ENCODE measurements at places on chromosomes 3 and 15.
A peak's percentile ranks its signal among the peaks of the same experiment; 100 is the strongest.

DNA sequence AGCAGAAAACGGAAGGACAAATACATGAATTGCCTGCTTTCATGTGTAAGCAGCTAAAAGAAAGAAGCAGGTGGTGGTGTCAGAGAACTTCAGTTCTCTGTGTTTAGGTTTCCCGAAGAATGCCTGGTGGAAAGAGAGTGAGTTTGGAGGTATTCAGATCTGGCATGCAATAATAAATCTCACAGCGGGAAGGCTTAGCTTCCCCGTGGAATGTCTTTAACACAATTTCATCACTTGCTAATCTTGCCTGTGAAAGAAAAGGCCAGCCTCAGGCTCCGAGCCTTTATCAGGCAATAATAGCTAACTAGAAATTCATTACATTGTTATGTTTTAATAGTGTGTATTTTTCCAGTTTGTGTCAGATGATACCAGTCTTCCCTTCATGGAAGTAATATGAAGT lies 220.3 kb downstream of the PDZRN3 start:
- no peak for DNase-seq

DNA sequence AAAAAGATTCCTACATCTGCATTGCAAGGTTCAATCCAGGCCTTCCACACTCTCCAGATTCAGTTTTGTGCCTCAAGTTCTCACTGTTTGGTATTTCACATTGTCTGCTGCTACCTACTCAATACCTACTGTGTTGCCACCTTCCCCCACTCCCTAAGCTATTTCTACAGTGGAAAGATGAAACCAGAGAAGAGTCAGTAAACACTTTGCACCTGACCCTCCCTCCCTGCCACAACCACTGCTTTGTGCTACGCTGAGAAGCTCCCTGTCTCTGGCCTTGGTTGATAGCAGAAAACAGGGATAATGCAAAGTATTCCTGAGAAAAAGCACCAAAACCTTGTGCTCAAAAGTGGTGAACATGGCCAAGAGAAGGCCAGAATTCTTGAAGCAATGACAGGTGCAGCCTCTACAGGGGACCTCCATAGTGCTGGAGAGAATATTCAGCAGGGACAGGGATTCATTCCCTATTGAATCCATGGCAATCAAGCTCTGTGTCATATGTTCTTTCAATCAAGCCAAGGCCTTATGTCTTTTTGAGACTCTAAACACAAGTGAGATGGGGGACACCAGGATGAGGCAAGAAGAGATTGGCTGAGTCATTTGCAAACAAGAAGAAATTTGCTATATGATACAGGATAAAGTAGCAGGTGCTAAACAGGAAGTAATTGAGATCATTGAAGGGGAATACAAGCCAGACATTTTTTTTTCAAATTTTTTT lies 83.5 kb upstream of the LIPC start:
- peak; percentile 39 for DNase-seq

GRCh38 chr3:54565956-54566355 lies 361.9 kb downstream of the LRTM1 start:
- DNase-seq, result no peak

GRCh38 chr3:52791366-52791765 lies 3.2 kb upstream of the ITIH3 start:
- no peak for DNase-seq

DNA sequence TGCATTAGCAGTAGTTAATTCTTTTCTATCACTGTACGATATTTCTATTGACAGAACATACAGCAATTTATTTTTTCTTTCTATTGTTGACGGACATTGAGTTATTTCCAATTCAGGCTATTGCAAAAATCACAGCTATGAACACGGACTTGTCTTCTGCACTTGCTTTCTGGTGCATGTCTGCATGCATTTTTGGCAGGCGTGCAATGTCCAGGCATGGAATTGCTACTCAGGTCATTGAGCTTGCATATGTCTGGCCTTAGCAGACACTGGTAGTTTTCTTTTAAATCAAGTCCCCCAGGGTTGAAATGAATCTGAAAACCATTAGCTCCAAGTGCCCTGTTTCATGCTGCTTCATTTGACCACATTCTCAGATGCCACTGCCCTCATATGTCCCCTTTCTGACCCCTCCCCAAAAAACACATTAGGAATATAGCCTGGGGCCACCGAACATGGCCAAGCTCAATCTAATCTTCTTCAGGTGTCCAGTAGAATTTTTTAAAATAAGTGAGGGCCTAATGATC lies 72.8 kb downstream of the LRIG1 start:
- no peak for DNase-seq

- DNase-seq, result peak; percentile 67
Observed at GRCh38 chr3:113844622-113845222, 6.1 kb downstream of the GRAMD1C start.

DNA sequence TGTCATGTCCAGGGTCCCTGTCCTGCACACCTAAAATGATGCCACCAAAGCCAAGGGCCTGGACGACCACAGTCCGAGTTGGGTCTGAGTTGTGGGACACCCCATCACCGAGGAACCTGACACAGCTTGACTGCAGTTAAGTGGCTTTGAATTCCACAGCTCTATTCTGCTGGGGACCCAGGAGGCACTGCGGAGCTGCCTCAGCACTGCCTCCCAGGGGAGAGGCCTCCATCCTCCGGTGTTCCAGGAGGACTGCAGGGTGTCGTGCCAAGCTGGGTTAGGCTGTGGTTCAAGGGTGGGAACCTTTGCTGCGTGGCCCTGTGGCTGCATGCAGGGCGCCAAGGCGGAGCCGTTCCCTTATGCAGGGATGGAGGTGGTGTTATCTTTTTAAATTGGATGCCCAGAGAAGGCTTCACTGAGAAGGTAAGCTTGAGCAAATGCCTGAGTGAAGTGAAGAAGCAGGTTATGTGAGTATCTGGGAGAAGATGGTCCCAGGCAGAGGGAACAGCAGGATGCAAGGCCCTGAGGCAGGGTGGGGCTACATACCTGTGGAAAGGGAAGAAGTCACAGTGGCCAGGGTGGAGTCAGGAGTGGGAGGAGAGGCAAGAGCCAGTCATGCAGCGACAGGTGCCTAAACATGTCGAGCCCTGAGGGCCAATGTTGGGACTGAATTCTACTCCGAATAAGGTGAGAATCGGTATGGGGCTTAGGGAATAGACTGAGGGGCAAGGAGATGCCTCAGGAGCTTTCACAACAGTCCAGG lies 144.8 kb downstream of the TPRA1 start:
- DNase-seq, result no peak

- no peak for DNase-seq
Observed at GRCh38 chr3:109784852-109785631, 447.7 kb upstream of the DPPA4 start.

DNA sequence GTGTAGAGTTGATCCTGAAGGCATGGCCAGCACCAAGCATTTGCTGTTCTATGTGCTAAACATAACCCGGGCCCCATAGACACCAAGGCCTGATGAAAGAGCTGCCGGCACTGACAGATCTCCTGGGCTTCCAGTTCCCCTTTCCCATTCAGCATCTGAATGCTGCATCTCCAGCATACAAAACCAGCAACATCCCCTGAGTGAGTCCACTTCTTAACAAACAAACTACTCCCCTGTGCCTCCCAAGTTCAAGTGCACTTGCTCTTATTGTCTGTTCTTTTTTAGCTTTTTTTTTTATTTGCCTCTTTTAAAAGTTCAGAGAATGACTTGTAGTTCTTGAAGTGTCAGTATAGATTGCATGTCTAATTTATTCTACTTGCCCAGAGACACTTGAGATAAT lies 156.0 kb downstream of the EDEM1 start:
- DNase-seq, result no peak

- DNase-seq, result no peak
Observed at GRCh38 chr3:46575577-46576222, 9.6 kb upstream of the LRRC2 start.

GRCh38 chr15:83163032-83163431 lies 44.6 kb downstream of the HDGFL3 start:
- no peak for DNase-seq

GRCh38 chr15:92576597-92577200 lies 78.9 kb downstream of the FAM174B start:
- no peak for DNase-seq

GRCh38 chr15:51830276-51830806 lies 888 bp downstream of the TMOD3 start:
- DNase-seq, result no peak

- DNase-seq, result no peak
Observed at GRCh38 chr15:49644364-49644794, 23.5 kb downstream of the DTWD1 start.

DNA sequence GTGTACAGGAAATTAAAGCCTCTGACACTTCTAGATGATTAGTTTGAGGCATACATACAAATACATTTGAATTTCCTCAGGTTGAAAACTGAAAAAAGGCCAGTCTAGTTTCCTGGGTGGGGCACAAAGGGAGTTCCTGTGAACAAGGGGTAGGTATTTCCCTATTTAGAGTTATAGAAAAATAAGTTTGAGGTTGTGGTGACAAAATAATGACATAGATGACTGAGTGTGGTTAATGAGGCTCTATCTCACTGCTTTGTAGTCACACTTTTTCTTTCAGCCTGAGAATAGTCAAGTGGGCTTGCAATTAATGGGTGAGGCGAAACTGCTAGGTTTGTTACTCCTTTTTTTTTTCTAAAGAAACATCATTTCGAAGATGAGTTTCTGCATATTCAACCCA lies 4.3 kb downstream of the SLCO3A1 start:
- DNase-seq, result peak; percentile 67

GRCh38 chr3:79086514-79086913 lies 681.3 kb downstream of the ROBO1 start:
- DNase-seq, result peak; percentile 53

DNA sequence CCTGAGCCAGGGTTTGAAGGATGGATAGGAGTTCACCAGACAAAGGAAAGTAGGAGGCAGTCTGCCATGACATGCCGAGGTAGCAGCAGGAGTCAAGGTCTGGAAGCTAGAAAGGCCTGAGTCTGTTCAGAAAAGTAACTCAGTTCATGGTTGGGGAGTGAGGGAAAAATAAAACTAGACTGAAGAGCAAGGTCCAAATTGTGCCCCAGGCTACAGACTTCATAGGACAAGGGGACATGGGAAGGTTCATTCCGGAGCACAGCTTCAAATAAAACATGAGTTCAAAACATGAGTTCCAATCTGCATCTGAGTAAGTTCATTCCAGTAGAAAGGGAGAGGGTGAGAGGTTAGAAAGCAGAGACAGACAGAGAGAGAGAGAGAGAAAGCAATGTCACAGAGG lies 39.7 kb downstream of the BFSP2 start:
- DNase-seq, result no peak

- DNase-seq, result no peak
Observed at GRCh38 chr3:106261915-106262683, 393.3 kb upstream of the CBLB start.

GRCh38 chr3:2061360-2061759 lies 37.3 kb upstream of the CNTN4 start:
- no peak for DNase-seq

DNA sequence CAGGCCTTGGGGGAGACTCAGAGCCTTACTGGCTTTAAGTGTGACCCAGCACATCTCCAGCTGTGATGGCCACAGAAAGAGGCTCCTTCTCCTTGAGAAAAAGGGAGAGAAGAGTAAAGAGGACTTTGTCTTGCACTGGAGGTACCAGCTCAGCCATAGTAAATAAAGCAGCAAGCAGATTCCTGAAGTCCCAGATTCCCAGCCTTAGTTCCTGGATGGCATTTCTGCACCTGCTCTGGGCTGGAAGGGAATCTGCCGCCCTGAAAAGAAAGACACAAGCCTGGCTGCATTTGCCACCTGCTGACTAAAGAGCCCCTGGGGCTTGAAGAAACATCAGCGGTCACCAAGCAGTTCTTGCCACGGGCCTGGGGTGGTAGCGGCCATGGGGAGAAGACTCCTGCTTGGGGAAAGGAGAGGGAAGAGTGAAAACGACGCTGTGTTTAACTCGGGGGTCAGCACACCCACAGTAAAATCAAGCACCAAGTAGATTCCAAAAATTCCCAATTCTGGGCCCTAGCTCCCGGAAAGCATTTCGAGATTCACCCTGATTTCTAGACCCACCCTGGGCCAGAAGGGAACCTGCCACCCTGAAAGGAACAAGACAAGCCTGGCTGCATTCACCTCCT lies 24.2 kb upstream of the TNK2 start:
- no peak for DNase-seq

DNA sequence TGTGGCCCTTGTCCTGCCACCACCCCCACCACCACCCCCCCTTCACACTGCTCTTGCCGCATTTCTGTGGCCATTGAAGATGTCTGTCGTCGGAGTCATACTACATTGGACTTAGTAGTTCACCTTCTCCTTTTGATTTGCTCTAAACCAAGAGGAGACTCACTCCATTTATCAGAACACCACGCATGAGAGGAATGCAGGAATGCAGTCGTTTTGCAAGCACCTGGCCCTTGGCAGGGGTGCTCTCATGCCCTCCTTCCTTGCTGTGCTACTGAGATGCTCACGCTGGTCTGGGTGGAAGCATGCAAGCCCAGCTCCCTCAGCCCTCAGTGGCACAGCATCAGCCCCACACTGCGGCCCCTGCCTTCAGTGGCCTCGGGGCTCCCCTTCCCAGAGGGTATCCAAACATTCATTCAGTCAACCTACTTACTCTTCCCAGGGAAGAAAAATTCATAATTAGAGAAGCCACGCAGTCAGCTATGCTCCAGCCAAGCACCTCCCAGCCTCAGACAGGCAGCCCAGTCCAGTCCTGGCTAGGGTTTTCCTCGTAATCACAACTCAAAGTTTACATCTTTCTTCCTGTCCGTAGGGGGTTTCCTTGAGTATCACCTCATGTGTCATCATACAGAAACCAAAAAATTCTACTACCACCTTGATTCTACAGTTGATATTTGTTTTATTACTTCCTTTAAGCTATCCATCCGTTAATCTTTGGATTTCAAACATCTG lies 520.0 kb downstream of the GABRG3 start:
- DNase-seq, result no peak

GRCh38 chr15:73196113-73196512 lies 143.8 kb downstream of the NEO1 start:
- DNase-seq, result no peak

DNA sequence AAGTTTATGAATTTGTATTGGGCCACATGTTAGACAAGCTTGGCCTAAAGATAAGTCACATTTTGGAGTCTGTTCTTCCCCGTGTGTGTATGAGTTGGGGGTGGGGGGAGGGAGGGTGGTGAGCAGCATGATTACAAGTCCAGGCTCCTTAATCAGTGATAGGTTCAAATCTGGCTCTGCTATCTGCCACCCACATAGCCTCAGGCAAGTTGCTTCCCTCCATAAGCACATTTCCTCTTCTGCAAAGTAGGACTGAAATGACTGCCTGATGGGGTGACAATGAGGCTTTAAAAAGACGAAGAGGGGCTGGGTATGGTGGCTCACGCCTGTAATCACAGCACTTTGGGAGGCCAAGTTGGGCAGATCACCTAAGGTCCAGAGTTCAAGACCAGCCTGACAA lies 1.1 kb upstream of the SPATA12 start:
- peak; percentile 78 for DNase-seq

GRCh38 chr3:58474348-58474911 lies 17.5 kb upstream of the KCTD6 start:
- peak; percentile 85 for DNase-seq

DNA sequence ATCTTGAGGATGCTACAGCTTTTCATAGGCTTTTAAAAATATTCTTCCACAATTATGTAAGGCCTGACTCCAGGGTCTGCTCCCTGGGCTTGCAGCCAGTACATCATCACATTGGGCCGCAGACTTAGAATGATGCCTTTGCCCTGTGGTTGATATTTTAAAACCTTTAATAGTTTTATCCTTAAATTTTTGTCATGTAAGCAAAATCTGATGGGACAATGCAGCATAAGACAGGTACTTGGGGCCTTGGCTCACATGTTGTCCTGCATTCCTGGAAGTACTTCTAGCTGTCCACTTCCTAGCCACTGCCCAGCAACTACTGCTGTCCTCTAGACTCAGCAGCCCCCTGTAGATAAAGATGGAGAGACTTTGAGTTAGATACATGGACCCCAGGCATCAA lies 197.3 kb upstream of the SLITRK3 start:
- no peak for DNase-seq

GRCh38 chr15:32967521-32967920 lies 227.0 kb downstream of the FMN1 start:
- DNase-seq, result no peak

Measured in suppressor macrophage treated with lipopolysaccharide for 1 hour (primary cell).